ENCODE measurements at places on chromosomes 4 and X. TPM values are rescaled to one million over a fixed set of nuclear protein-coding genes. Genes with fewer than 3 reads are reported as not detected.

FAM241A gene
- 0.90 TPM for total RNA-seq

MGAT4D gene
- not detected for total RNA-seq

RHOXF2B gene
- total RNA-seq = not detected

CSAG2 gene
- total RNA-seq = not detected

NAT8L gene
- 10.0 TPM for total RNA-seq

SPP1 gene
- total RNA-seq = 152 TPM

SMR3B gene
- total RNA-seq = not detected

ADRA2C gene
- 10.9 TPM for total RNA-seq

Measured in A549 treated with GW870086 at 1 μM for 4 hours (cell line).